RKO (cell line): ENCODE measurements at places on chromosomes 3 and 15.

DNA sequence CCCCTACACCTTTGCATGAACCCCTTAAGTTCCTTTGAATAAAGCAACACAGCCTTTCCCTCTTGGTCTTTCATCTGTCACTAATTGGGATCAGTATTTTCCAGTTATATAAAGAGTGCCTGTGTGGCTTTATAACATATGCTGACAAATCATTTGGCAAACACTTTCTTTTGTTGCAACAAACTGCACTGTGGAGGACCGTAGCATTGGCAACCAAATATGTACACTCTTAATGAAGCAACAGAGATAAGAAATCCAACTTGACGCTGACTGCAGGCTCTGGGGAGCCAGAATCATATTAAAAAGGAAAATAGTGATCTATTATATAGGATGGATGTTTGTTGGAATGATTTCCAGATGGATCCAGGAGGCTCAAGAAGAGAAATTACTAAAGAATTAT, 120.1 kb upstream of the PRICKLE2 start:
- DNase-seq: no peak

GRCh38 chr15:81666839-81667238, 292.8 kb upstream of the TMC3 start:
- DNase-seq: no peak

DNA sequence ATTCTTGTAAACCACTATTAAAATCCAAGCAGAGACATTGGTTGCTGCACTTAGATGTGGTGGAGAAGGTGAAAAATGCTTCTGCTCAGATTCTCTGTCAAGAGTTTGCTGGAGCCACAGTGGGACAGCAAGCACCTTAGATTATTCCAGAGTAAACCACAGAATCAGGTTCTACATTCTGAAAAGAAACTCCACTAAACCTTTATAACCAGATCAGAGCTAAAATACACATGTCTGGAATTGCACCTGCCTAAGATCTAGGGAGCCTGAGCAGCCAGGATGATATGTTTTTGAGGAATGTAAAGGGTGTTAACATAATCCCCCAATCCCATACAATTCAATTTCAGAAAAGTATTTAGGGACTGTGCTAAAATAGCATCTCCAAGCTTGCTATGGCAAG, at the start of gene ZPLD1:
TSS of gene ZPLD1 (plus strand) at position 301 of the 400 bp plus-strand sequence. CDS start 3,473 bp downstream, outside the sequence.
- DNase-seq: no peak

DNA sequence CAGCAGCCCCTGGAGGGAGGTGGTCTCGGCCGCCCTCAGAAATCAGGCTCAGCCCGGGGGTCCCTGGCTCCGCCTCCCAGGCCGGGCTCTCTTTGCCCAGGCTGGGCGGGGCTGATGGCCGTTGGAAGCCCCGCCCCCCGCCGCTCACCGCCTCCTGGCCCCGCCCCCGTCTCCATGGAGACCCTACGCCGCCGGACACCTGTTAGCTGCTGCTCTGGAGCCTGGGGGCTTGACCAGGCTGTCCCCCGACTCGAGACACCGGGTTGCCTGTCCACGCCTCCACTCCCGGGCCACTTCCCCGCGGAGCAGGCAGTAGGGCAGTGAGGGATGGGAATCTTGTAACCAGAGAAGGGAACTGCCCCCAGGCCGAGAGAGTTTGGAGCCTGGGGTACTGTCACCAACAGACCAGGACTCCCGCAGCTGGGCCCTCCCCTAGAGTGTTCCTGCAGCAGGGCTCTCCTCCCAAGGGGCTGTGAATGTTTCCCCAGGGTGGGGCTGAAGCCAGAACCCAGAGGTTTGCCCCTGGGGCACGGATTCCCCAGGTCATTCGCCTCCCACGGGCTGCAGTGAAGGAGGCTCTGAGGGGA, 27.8 kb upstream of the RPL32 start:
- no peak for DNase-seq

GRCh38 chr3:69235882-69236281, 113.5 kb upstream of the LMOD3 start:
- no peak for DNase-seq

- no peak for DNase-seq
Measured at GRCh38 chr3:48466386-48467109, 20.0 kb downstream of the ATRIP start.
